T-helper 17 cell (primary cell): ENCODE measurements at places on chromosomes 3 and 15. TPM values are rescaled to one million over a fixed set of nuclear protein-coding genes. Genes with fewer than 3 reads are reported as not detected.

DNA sequence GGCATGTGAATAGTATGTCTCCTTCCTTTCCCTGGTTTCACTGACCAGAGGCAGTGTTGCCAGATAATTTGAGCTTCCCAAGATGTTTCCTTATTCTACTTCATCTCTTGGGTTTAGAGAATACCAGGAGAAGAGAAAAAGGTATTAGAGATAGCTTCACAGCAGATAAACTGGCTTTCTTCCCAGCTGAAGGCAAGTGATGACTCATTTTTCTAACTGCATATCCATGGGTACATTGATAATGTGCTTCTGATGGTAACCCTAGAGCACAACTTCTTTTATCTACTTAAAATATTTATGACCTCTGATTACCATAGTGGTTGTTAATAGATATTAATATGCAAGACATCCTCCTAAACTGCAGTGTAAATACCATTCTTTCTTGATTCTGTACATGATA, 34.6 kb upstream of the CMTM8 start:
- no peak for DNase-seq

GRCh38 chr3:143784446-143784845, 63.8 kb downstream of the SLC9A9 start:
- no peak for DNase-seq

DNA sequence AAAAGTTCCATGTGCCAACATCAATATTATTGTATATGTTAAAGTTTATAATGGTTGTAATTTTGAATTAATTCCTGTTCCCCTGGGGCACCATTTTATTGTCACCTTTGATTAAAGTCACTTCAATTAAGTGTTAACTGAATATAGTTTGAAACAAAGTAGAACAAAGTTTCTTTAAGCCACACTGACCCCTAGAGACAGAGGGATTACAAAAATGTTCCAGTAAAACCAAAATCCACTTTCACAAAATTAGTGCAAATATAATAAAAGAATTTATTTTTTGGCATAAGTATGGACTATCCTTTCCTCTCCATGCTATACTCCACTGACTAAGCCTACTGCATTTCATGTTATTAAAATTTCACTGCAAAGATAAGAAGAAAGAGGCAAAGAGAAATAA, 123.9 kb downstream of the ZMAT3 start:
- DNase-seq = no peak

DNA sequence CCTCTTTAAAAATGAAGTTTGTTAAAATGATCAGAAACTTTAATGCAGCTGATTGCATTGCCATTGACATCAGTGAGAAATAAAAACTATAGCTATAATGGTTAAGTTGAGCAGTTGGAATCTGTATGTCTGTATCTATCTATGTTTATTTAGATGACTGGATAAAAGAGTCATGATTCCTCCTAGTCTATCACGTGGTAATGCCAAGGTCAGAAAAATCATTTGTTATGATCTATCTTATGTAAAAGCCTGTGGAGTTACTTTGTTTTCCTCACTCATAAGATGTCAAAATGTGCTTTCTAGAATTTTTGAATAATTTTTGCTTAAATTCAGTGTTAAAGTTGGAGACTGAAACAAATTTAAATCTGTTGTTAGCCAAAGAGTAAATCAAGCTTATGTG, 63.3 kb downstream of the MBNL1 start:
- DNase-seq = no peak

GRCh38 chr3:112345681-112346080, 12.7 kb downstream of the CD200 start:
- DNase-seq = no peak

- no peak for DNase-seq
Observed at GRCh38 chr15:57662091-57662744, 44.3 kb upstream of the POLR2M start.

DNA sequence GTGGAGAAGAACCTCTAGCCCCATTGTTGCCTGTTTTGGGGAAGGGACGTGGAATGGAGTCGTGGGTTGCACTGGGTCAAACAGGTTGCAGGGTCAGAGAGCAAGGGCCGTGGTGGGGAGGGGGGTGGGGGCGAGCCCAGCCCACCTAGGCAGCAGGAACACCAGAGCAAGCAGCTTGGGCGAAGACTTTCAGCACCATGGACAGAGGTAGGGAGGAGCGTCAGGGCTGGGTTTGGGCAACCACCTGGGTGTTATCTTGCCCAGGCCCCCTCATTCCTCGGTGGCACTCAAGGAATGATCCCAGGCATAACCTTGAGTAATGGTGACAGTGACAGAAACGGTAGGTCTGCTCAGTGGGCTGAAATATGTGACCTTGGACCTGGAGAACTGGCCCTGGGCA, 45.9 kb upstream of the TMEM115 start:
- DNase-seq = no peak

DNA sequence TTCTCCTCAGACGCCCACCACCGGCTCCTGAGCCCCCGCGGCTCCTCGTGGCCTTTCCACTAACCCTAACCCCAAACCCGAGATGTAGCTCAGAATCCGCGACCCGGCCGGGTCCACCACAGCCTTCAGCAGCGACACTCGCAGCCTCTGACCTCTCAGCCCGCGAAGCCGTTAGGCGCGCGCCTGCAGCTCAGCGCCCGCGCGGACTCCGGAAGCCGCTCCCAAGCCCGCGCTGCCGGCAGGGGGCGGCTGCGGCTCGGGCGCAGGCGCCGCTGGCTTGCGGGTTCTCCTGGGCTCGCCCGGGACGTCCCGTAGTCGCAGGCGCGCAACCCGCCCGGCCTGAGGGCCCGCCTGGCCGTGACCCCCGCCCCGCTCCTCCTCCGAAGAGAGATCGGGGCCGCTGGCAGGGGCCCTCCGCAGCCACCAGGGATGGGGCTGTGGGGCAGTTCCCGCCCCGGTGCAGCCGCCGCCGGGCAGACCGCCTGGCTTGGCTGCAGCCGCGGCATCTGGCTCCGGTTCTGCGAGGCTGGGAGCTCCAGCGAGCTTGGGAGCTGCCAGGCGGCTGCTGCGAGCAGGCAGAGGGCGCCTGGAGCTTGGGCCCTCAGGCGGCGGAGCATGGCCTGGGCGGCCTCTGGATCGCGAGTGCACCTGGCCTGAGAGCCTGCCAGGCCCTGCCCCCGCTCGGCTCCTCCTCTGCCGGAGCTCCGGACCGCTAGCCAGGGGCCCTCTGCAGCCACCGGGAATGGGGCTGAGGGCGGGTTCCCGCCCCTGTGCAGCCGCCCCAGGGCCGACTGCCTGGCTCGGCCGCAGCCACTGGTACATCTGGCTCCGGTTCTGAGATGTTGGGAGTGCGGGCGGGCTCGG, 120.7 kb downstream of the LMLN start:
- DNase-seq = peak; percentile 58

- no peak for DNase-seq
Observed at GRCh38 chr3:81270603-81271379, 490.7 kb downstream of the GBE1 start.

GRCh38 chr15:78063970-78064385, 13.5 kb downstream of the TBC1D2B start:
- DNase-seq = no peak

DNA sequence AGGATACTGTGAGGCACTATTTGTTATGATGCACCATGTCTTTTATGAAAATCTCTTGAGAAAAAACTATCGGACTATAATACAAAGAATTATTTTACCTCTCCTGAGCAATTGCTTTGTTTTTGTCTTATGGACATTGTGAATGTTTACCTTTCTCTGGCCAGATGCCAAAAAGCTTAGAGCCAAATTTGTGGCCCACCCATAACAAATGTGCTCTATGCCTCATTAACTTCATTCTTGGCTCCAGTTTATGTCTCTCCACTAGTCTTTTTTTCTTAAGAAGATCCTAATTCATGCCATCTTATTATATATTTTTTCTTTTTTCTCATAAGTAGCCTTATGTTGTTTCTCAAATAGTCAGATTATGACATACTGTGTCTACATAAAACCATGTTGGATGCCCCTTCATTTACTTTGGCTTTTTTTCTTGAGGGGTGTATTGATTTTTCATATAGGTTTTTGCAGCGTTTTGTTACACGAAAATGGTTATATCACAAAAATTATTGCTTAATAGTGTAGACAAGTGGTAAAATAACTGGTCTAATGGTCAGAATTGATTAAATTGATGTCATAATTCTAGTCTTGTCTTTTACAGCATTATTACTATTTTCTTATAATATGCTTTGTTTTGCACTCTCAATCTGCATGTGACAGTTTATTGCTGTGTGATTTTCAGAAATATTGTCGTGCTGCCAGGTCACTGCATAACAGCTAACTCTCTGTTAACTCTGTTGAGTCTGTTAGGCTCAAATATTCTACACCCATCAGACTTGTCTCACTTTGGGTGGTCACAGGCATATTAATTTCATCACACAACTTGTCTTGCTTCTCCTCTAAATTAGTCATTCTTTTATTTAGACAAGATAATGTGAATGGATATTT, 18.2 kb downstream of the SENP8 start:
- no peak for DNase-seq

DNA sequence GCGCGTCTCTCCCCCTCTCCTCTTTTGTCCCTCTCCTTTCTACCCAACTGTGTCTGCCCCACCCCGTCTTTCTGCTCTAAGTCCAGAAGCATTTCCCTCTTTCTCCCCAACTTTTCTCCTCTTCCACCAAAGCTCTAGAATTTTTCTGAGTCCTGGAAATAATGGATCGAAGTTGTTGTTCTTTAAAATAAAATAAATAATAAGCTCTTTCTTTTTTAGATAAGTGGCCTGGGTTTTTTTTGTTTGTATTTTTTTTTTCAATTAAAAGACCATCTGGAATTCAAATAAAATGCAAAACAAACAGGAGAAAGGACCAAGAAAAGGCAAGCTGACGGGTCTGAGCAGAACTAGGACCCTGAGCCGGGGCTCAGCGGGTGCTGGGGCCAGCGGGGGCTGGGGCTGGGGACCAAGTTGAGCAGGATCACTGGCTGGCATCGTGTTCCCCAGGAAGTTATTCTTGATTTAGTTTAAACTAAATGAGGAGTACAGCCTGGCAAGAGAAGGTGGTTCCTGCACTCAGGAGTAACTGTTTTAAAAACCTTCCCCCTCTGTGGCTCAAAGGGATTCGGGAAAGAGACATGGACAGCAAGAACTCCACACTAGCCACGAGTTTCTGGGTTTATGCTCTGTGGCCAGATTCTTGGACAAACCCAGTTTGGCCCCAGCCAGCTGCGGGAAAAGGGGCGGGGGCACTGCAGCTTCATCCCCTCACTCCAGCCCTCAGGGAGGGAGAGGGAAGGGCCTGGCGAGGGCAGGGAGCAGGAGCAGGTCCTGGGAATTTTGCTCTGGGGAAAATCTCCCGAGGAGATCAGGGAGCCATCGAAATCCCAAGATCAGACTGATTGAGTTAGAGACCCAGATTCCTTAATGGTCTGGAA, 8.4 kb downstream of the GATA2 start:
- no peak for DNase-seq

DNA sequence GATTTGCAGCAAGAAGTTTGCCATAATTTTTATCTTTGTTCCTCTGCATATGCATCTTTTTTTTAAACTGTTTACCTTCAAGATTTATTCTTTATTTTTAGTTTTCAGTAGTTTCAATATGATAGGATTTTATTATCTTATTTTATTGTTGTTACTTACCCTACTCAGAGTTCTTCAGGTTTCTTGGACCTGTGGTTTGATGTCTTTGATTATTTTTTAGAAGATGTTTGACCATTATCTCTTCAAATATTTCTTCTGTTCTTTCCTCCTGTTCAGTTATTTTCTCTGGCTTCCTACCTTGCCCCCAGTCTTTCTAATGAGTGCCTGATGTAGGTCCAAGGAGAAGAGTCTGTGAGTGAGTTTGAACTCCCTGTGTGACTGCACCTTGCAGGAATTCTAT, 137.7 kb downstream of the FILIP1L start:
- no peak for DNase-seq

DNA sequence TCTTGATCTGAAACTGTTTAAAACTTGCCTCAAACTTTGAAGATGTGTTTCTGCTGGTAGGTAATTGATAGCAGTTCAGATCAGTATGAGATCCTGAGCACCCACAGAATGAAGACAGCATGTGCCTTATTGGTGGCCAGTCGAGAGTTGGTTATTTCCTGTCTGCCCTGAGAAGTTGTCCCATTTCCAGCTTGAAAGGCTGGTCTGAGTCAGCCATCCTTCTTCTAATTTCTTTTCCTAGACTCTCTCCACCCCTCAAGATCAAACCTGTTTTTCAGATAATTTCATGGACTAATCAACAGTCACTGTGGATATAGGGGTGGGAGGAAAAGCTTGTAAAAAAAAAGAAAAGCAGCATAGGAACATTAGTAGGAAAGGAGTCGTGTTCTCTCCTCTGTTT, 464.4 kb downstream of the FOXP1 start:
- DNase-seq = no peak

GRCh38 chr15:83107841-83108181, 366 bp downstream of the TM6SF1 start:
- DNase-seq = no peak

DNA sequence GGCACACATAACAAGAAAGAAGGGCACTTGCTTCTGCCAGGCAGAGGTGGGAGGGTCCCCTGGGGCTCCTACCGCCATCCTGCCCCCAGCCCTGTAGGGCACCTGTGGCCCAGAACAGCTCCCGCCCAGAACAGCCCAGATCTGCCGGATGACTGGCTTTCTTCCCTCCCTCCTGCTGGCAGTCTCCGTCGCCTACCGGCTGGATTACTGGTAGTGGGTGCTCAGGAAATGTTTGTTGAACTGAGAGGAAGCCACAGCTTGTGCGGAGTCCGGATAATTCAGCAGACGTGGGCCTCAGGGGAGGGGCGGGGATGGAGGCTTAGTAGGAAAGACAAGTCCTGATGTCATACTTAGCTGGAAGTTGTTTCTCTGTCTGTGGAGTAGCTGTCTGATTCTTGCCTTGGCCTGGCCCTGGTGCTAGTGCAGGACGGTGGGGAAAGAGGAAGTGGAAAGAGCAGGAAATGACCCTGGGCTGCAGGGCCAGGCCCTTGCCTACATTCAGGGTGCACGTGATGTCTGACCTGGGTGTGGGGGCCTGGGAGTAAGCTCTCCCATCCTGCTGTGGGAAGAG, 6.7 kb downstream of the CCDC9B start:
- DNase-seq = no peak

- no peak for DNase-seq
Observed at GRCh38 chr3:137259701-137260100, 301.9 kb downstream of the IL20RB start.

DNA sequence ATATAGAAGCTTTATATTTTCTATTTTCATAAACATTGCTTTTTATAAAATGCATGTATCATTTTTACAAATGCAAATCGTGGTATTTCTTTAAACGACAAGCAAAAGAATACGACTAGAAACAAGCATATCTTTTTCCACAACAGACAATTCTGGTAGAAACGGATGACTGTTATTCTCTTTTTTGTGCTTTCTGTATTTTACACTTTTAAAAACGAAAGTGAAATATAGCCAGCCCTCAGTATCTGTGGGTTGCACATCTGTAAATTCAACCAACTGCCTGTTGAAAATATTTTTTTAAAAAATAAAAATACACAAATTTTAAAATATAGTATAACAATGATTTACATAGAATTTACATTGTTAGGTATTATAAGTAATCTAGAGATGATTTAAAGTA, 61.3 kb downstream of the PRTG start:
- no peak for DNase-seq

GRCh38 chr3:88433568-88433967, 283.8 kb downstream of the C3orf38 start:
- DNase-seq = no peak

GRCh38 chr15:45449916-45450867, 71.8 kb upstream of the GATM start:
- no peak for DNase-seq

Gene FBXL22
- total RNA-seq = 0.81 TPM

Gene RTP3
- not detected for total RNA-seq

Gene CRABP1
- not detected for total RNA-seq

Gene CADM2
- 0.42 TPM for total RNA-seq

Gene GOLGA8H
- total RNA-seq = 0.42 TPM

Gene RASGRP1
- 121 TPM for total RNA-seq

Gene ZMYND10
- total RNA-seq = 1.1 TPM
